ENCODE measurements at places on chromosomes 6 and 20.

DNA sequence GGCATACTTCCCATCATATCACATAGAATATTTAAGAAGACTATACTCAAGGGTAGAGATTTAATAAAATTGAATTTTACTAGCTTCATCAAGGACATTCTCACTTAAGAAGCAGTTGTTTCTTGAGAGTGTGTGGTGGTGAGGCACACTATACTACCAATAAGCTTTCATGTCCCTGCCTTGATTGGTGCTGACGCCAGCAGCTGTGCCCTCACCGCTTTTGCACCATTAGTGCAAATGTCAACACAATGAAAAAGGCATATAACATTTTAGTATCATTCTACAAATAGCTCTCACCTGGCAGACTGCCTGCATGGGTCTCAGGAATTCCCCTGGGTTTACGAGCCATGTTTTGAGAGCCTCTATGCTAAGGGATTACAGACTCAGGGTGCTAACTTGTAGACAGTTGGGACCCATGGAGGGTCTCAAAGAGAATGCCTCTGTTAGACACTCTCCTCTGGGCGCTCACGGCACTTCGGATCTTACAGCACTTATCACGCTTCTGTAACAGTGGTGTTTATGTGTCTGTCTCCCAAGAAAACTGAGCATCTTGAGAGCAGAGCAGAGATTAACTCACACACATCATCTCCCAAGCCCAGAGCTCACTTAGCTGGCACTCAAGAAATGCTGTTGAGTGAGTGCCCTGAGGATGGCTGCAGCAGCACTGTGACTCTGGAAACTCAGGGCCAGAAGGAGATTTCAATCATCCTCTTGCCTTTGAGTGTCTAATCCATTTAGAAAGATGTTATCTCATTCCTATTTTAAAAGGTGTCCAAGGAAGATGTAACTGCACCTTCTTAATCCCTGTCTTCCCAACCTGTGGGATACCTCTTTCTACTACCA, 143.3 kb upstream of the GPR6 start:
- no peak for DNase-seq

DNA sequence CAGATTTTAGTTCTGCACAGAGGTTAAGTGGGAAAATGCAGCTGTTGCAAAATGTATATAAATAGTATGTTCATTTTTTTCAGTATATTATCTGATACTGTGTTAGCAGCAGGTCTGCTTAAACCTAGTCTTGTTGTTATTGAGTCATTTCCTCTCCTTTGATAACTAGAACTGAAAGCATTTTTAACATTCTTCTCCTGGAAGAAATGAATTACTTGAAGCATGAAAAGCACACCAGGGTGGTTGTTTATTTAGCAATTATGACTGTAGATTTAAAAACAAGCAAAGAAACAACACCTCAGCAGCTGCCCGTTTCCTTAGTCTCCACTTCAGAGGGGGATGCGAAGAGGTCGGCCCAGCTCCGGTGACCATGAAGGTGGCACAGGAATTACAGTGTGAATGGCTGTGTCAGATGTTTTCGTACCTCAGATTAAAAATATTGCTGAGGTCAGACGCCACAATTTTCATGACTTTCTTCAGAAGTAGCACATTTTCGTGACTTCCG, 53.5 kb downstream of the GOPC start:
- DNase-seq: no peak

- no peak for DNase-seq
Observed at GRCh38 chr6:84867521-84867920, 103.1 kb upstream of the TBX18 start.

- DNase-seq: no peak
Observed at GRCh38 chr6:127518191-127518709, 885 bp downstream of the MTCL3 start.

DNA sequence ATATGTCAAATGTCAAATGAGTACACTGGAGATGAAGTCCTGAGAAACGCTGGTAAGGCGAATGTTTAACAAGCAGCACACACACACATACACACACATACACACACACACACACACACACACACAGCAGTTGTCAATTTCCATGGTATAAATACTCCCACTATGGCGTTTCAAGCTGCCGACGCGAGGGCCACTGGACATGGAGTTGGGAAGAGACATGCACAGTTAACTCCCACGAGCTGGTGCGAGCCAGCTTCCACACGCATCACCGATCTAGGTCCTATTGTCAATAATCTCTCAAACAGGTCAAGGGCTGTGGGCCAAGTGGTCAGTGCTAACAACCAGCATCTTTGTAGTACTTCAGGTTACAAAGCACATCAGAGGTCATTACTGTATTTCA, 58.9 kb downstream of the TRERF1 start:
- DNase-seq: no peak

DNA sequence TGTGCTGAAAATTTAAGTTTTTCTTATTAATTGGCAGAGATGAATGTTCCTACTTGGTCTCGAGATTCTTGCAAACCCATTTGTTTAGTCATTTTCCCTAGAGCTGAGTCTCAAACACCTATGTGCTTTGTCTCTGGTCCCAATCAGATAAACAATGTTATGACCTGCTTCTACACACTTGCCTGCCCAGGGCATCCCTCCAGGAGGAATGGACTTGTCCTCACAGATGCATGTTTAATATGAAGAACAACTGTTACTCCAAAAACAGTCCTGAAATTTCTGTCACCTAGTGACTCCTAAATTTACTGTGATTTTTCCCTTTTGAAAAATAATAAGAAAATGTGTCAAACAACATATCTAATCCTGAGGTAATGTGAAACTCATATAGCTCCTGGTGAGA, 43.7 kb downstream of the HDGFL1 start:
- DNase-seq: no peak
